Natural killer cell (primary cell): ENCODE measurements at places on chromosomes 11 and 22.
A peak's percentile ranks its signal among the peaks of the same experiment; 100 is the strongest.

- no peak overlapping the region for H3K27ac ChIP-seq
- no peak for DNase-seq
- no peaks in the 10 kb centered on the region for H3K36me3 ChIP-seq
- H3K4me3 ChIP-seq = no peak overlapping the region
- peaks cover 33% of the 10 kb centered on the region for H3K27me3 ChIP-seq
Measured at GRCh38 chr11:57650739-57651090, 1.0 kb upstream of the YPEL4 start.

DNA sequence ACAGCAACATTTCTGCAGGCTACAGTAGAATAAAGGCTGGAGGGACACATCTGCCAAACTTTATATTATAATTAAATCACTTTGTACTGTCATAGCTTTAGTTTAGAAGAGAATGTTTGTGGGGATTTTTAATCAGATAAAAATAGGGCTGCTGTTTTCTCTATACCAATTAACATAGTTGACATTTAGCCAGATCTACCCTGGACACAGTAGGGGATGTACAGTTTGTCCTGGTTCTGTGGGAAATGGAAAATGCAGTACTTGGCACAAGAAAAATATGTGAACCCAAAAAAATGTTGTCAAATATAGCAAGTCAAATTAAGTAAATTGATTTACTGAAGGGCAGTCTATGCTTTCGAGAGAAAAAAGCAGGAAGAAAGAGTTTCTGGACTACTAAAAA, 20.8 kb upstream of the PICALM start:
- no peaks in the 10 kb centered on the region for H3K36me3 ChIP-seq
- no peak overlapping the region for H3K4me3 ChIP-seq
- H3K4me1 ChIP-seq = no peaks in the 10 kb centered on the region
- no peaks in the 10 kb centered on the region for H3K27me3 ChIP-seq
- no peak for DNase-seq
- no peak overlapping the region for H3K27ac ChIP-seq

GRCh38 chr11:62805961-62806441, 761 bp upstream of the NXF1 start:
- no peaks in the 10 kb centered on the region for H3K27me3 ChIP-seq
- peak overlapping the region; percentile 78 for H3K27ac ChIP-seq
- no peak for DNase-seq
- peaks cover 25% of the 10 kb centered on the region for H3K4me1 ChIP-seq
- H3K36me3 ChIP-seq = peaks cover 29% of the 10 kb centered on the region

GRCh38 chr11:70205766-70206165, 2.7 kb downstream of the FADD start:
- peaks cover 38% of the 10 kb centered on the region for H3K4me1 ChIP-seq
- peaks cover 35% of the 10 kb centered on the region for H3K36me3 ChIP-seq
- H3K27ac ChIP-seq = no peak overlapping the region
- DNase-seq = no peak
